SK-N-SH (cell line): ENCODE measurements at places on chromosomes 7 and 10. TPM values are rescaled to one million over a fixed set of nuclear protein-coding genes. Genes with fewer than 3 reads are reported as not detected.

DNA sequence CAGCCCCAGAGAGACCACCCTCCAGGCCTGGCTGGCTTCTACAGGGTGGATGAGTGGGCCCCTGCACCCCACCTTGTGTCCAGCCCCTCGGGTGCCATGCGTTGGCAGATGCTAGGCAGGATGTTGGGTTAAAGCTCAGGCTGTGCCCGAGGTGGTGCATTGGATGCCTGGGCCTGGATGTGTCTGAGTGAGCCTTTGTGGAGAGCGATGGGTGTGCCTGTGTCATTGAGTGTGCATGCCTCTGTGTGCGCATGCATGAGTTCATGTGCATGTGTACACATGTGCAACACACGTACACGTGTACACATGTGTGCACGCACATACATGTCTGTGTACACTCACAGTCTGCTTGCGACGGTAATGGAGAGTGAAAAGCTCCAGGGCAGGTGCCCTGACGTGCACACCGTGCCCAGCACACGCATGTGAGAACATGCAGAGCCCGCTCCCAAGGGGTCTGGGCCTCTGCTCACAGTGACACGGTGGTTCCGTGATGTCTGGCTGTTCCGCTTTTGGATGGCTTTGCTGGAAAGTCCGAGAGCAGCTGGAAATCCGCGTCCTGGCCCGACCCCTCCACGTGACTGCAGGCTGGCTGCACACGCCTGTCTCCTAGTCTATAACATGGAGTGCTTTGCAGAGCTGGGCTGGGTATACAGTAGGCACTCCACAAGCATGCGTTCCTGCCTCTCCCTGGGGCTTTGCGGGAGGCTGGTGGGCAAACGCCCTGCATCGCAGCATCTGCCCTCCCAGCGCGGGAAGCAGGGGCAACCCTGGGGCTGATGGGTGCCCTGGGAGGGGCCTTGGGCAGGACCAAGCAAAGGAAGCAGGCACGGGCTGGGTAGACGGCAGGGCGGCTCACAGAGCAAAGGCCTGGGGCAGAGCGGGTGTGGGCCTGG is 36.9 kb downstream of the ELFN1 start:
- DNase-seq: peak; percentile 45

GRCh38 chr7:104299323-104299722 is 29.1 kb upstream of the LHFPL3 start:
- DNase-seq: no peak

DNA sequence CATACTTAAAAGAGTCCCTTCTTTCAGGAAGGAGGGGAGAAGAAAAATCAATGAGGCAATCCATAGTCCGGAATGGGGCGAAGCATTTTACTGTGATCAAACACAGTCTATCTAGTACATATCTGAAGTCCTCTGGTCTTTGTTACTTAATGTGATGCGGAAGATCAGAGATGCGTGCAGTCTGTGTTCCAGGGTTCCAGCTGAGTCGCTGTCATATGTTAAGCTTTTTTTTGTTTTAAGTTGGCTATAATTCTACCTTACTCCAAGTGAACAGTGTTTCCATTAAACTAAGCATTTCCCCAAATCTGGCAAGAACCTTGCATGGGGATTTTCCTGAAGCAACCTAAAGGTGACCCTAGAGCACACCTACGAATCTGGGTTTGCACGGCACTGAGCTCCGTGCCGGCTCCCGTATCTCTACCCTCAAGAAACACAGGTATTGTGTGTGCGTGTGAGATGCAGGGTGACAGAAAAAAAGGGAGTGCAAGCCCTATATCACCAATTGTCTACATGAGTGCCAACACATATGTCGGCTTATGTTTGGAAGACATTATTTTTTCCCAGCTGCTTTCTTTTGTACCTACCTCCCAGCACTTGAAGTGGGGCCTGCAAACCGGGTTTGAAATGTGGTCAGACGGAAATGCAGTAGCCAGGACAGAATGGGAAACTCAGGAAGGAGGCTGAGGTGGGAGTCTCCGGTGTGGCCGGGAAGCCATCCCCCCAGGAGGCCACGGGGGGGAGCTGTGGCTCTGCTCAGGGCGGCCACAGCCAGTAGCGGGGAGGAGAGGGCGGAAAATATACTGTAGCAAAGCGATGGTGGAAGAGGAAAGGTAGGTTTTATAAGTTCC is 435.8 kb upstream of the MGMT start:
- DNase-seq: peak; percentile 90

DNA sequence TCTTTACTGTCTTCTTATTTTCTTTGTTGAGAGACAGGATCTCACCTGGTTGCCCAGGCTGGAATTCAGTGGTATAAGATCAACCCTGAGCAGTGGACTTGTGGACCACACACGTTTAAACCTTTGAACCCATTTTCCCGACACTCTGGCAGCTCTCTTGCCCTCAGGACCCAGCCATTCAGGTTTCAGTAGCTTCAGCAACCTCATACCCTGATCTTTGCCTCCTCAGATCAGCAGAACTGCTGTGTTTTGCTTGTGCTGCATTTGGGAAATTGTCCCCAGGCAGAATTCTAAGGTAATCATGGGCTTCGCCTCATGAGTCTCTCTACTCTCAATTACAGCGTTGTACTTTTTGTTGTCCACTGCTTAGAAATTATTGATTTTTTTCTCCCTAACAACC is 317.6 kb upstream of the KIAA1217 start:
- DNase-seq: no peak

- DNase-seq: no peak
These were observed 31.9 kb downstream of the ARL4A start for GRCh38 chr7:12719141-12719919.

The GSDME gene
- 109 and 127 TPM in 2 replicates for polyA plus RNA-seq
